ENCODE measurements at places on chromosomes 5 and 9.

GRCh38 chr5:64164166-64164565 is 1.5 kb upstream of the RNF180 start:
- no peak for DNase-seq

- no peak for DNase-seq
Measured at GRCh38 chr9:131986089-131986488, 93.6 kb downstream of the MED27 start.

GRCh38 chr5:78889369-78890140 is 95.6 kb downstream of the ARSB start:
- DNase-seq, result no peak

DNA sequence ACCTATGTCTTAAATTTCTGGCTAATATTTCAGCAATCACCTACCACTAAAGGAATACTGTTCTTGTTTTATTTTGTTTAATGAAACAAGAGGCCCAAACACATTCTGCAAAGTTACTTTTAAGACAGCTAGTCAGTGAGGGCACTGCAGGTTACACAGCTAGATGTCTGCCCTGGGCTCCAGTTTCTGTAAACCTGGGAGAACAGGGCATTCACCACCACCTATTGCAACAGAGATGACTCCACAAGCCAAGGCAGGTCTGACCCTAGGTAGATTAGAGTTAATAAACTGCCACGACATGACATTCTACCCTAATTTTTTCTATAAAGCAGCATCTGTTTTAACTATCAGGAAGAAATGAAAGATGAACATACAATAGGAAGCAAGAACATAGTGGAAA is 90.8 kb downstream of the SLF1 start:
- no peak for DNase-seq
